Stimulated activated naive CD8-positive, alpha-beta T cell treated with anti-CD3 and anti-CD28 coated beads, Interleukin-15, amount 100 ng/mL, for 72 hours (primary cell): ENCODE measurements at places on chromosomes 1 and 21.

DNA sequence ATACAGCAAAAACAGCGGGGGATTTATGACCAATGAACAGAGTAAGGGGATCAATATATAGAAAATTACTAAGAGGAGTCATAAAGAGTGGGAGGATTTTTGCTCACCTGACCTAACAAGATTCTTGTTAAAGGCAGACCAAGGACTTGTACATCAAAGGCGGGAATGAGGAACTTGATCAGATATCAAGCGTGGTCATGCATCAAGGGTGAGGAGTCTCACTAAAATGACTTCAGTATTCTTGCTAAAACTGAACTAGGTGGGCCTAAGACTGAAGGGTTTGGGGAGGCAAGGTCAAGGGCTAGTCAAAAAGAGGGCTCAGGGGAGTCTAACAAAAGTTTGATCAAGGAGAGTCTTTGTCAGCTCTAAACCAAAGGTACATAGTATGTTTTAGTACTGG is 2.1 kb downstream of the MOV10 start:
- no peak for DNase-seq

- DNase-seq = no peak
Measured at GRCh38 chr1:188782220-188782841, 1695.3 kb downstream of the BRINP3 start.

DNA sequence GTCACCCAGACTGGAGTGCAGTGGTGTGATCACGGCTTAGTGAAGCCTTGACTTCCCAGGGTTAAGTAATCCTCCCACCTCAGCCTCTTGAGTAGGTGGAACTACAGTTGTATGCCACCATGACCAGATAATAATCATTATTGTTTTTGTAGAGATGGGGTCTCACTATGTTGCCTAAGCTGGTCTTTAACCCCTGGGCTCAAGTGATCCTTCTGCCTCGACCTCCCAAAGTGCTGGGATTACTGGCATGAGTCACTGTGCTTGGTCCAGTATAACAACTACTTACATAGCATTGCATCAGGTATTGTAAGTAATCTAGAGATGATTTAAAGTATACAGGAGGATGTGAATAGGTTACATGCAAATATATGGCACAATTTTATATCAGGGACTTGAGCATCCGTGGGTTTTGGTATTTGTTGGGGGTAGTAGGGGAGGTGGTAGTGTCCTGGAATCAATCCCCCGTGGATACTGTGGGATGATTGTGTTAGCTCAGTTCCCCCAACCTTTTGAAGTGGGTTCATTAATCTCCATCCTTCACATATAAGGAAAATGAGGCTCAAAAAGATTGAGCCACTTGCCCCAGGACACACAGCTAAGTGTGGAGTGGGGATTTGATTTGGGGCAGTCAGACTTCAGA is 61.4 kb upstream of the CNIH3 start:
- no peak for DNase-seq

GRCh38 chr1:175944591-175944990 is 201.2 kb upstream of the TNR start:
- no peak for DNase-seq

DNA sequence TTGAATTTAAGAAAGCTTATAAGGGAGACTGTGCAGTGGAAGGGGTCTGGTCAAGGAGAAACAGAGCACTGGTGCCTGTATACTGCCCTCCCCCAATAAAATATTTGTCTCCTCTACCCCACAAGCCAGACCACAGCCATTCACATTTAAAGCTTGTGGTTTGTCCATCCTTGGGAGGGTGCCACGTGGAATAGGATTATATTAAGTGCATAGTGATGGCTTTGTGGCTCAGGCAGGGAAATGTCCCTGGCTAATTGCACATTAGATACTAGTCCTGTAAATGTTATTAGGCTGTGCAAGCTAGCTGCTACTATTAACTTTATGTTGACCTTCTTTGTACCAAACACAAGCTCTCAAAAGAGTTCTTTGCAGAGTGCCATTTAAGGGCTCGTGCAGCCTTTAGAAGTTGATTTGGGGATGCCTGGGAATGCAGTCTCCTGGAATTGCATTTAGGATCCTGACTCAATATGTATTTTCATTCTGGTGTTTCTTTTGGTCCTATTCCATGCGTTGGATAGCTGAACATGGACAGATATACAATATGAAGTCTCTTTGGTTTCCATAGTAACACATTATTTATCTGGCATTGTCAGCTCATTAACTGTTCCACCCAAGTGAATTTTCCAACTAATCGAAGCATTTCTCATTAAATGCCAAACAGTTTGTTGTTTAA is 210.6 kb downstream of the ROR1 start:
- DNase-seq = no peak

- DNase-seq = peak; percentile 65
Measured at GRCh38 chr1:43934101-43934985, 742 bp downstream of the ARTN start.

DNA sequence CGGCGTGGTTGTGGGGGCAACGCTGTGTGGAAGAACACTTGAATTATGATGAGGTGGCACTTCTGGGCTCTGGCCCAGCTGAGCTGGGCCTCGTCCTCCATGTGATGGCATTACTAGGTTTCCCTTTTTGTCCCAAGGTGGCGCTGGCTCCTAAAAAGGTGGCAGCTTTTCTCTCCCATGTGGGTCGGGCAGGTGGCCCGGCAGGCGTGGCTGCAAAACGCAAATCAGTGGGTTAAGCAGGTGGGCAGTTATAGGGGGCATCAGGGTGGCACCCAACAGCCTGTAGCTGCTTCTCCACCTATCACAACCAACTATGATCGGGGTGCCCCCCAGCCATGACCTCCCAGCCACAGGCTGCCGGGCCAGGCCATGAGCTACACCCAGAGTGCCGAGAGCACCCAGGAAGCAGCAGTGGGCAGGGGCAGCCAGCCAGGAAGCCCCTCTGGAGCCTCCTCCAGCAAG is 59.6 kb downstream of the KCNAB2 start:
- DNase-seq = no peak

DNA sequence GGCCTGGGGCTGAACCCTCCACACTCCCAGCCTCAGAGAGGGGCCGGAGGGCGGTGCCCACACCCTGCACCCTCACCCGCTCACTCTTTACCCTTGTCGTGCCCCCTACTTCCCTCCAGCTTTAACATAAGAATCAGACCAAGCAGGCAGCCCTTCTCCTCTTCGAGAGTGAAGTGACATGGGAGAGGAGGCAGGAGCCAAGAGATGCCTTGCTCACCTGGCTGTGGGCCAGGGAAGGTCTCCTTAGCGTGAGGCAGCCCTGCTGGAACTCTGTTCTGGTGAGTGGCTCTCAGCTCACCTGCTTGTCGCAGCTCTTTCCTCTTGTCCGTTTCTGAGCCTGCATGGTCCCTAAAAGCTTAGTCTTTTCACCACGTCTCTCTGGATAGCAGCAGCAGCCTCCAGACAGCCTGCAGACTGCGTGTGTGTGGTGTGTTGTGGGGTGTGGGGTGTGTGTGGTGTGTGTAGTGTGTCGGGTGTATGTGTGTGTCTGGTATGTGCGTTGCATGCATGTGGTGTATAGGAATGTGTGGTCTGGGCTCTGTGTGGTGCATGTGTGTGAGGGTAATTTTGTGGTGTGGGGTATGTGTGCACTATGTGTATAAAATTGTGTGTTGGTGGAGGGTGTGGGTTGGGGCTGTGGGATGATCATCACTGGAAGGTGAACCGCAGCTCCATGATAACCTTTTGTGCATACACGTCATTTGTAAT is 86.7 kb downstream of the CCDC185 start:
- no peak for DNase-seq

DNA sequence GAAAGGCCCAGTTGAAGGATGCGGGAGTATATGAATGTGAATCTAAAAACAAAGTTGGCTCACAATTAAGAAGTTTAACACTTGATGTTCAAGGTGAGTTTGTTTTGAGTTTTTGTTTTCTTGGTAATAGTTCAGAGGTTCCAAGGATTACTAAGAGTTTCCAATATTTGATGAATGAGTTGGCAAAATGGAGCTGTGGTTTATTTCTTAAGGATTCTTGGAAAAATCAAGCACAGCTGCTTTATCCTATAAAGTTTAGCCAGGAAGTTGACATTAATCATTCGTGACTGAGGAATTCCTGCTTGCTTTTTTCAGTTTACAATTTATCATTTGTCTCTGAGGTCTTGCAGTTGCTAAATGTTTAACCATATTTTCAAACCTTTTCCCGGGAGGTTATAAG is 15.1 kb downstream of the VCAM1 start:
- DNase-seq = no peak

DNA sequence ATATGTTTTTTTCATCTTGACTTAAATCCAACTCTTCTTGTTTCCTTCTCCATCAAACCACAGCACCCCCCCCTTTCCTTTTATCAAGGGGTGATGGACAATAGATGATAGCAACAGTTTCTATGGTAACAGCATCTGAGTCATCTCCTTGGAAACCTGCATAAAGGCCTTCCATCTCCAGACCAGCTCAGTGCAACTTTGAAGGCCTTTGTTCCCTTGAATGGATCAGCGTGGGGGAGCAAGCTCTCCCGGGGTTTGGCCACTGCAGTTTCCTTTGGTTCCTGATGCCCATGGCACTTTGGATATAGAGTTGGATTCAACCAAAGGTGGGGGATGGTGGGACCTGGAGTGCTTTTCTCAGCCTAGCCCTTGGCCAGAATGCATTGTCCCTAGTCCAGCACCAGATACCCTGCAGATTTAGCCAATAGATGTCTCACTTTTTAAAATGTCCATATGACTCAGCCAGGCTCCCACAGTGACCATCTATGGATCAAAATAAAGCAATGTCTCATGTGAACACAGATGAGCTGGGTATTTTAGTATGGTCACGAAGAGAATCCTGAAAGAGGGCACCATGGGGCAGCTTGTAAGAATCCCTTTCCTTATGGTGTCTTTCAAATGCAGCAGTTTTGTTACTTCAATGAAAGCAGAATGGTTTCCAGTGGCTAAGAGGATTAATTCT is 127.7 kb downstream of the SPATA46 start:
- DNase-seq = no peak

- no peak for DNase-seq
Measured at GRCh38 chr1:151294742-151295462, 12.8 kb downstream of the ZNF687 start.

DNA sequence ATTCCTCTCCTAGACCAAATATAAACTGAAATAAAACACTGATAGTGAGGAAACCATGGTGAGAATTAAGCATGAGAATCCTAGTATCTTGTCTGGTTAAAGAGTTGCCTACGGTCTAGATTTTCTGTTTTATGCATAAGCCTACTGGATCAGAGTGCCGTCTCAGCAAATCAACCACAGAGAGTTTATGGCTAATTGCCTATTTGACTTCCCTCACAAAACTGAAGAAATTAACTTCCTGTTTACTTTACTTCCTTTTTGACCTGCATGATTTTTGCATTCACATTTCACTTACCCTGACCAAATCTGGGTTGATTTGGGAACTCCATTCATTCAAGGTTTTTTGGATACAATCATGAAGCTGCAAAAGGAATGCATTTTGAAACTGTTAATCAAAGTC is 5.0 kb downstream of the GCLM start:
- no peak for DNase-seq

DNA sequence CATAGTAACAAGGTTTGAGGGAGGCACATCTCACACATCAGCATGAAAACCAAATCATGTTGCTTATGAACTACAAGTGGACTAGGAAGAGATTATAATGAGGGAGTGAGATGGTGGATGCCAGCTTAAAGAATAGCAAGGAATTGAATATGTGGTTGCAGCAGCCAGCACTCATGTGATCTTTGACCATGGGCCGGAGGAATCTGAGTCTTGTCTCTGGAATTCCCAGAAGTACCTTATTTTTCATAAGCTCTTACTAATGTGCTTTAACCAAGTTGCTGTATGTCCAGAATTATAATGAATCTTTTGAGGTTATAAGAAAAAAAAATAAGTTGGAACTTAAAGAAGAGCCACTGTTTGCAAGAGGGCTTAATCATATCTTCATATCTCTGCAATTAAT is 97.0 kb downstream of the DISP1 start:
- DNase-seq = no peak

- peak; percentile 45 for DNase-seq
Measured at GRCh38 chr1:6127587-6128163, 52.4 kb downstream of the CHD5 start.

DNA sequence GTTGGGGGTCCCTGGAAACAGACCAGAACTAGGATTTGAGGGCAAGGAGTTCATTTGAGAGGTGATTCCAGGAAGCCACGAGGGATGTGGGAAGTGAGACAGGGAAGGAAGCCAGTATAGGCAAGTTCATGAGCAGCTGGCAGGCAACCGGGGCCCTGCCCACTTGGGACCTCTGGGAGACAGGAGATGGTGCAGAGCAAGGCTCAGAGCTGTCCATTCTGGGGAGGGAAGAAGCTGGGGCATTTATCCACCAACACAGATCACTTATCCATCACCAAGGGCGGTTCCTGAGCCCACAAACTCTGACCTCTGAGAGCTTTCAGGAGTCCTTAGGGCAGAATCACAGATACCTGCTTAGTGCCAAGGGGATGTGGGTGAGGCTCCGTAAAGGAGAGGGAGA is 16.8 kb downstream of the EDN2 start:
- DNase-seq = no peak

GRCh38 chr1:38029081-38029681 is 16.6 kb downstream of the UTP11 start:
- DNase-seq = no peak

- DNase-seq = no peak
Measured at GRCh38 chr1:116465845-116466685, 93.0 kb downstream of the ATP1A1 start.

DNA sequence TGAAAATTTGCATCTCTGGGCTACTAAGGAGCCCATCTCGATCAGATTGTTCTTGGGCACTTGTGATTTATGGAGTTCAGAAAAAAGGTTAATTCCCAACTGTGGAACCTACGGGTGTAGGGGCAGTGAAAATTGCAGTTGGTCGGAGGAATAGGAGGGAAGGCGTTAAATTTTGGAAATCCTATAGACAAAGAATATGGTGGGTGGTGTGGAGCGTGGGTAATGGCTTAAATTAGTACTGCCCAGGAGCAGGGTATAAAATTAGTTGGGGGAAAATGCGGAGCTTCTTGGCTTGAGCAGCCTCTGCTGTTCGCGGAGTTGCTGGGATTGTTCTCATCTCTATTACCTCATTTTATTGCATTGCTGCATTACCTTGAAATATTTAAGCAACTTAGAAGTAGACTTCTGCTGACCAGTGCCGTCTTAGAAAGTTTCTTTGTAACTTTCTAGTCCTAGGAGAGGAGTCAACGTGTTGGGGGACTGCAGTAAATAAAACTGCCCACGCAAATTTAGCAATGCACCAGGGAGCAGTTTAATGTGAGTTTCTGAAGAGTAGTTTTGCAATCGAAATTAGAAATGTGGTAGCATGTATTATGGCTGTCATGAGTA is 514 bp downstream of the S1PR1 start:
- DNase-seq = peak; percentile 35

GRCh38 chr1:41663671-41664400 is 179.4 kb upstream of the EDN2 start:
- DNase-seq = no peak

- no peak for DNase-seq
Measured at GRCh38 chr1:110540891-110541685, 22.1 kb upstream of the KCNA10 start.

DNA sequence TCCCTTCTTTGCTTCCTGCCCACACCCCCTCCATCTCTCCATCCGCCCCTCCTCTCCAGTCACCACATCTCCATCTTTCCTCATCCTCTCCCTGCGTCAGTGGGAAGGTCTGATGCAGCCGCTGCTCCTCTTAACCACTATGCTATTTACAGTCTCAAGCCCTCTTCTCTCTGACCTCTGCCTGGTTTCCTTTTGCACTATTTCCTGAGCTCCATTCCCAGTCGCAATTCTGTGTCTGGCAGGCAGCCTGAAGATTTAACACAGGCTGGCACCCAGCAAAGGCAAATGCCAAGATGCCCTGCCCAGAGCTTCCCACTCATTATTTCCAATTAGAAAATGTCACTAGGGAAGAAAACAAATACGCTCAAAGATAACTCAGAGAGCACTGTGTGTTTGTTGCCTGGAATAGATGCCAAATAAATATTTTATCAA is 89.6 kb upstream of the LPGAT1 start:
- DNase-seq = no peak
